Neural progenitor cell (in vitro differentiated cells): ENCODE measurements at places on chromosomes 1 and 21. TPM values are rescaled to one million over a fixed set of nuclear protein-coding genes. Genes with fewer than 3 reads are reported as not detected.

Gene RYR2
- 0.28 and 0.90 TPM in 2 replicates for total RNA-seq

Gene DNASE2B
- not detected in 2 replicates for total RNA-seq

Gene MSH4
- 0.09 TPM in 1 of 2 replicates, not detected in the other for total RNA-seq

Gene OR14A2
- total RNA-seq, result not detected in 2 replicates

Gene NFASC
- 2.5 and 3.7 TPM in 2 replicates for total RNA-seq

Gene LORICRIN
- not detected in 2 replicates for total RNA-seq

Gene FCRLB
- 0.19 TPM in 1 of 2 replicates, not detected in the other for total RNA-seq

Gene LIN28A
- total RNA-seq, result 1,311 and 1,384 TPM in 2 replicates
